Activated T-helper 1 cell treated with Interleukin-2 at 50 U/mL for 16 hours (primary cell): ENCODE measurements at places on chromosomes 3 and 15.

DNA sequence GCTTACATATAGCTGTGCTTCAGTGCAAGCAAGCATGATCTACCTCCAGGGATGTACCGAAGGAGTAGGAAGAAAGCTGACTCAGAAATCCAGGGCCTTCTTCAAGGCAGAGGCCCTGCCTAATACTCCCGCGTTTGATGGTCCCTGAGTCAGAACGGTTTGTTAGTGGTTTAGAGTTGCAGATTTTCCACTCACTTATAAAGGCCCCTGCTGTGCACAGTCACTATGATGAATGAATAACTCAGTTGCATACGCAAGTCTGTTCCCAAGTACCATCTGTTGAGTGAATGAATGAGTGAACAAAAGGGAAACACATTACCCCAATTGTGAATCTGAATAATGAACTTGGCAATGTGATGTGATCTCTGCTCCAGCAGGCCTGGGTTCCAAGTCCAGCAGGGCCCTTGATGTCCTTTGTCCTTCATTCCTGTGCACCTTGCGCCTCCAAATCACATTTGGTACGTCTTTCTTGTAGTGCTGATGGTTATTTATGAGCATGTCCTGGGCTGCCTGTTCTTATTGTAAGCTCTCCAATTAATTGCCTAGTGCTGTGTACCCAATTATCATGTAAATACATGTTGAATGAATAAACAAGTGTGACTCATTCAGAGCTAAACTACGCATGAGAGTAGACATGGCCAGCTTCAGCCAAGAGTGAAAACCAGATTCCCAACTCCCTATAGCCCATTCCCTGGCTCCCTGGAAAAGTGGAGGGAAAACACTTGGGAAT lies 85.3 kb upstream of the LIMD1 start:
- DNase-seq: no peak

DNA sequence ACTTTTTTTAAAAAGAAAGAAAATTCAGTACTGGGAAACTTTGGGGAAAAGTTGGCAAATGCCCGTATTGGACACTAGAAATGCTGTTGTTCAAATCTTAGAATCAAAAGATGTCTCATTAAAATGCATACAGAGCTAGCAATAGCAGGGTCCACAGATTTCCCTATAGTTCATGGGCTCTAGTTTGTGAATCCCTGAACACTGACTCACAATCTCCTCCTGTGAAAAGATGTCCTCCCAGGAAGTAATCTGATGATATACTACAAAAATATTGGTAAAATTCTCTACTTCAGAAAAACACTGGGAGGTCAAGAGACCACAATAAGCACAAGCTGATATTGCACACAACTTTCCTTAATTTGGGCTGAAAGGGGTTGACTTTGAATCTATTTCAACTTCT lies 568.4 kb upstream of the ZNF385D start:
- DNase-seq: no peak

GRCh38 chr3:146781059-146781458 lies 175.9 kb upstream of the PLSCR5 start:
- no peak for DNase-seq

- DNase-seq: no peak
These were observed 196.8 kb upstream of the MBNL1 start for GRCh38 chr3:152071924-152072323.

GRCh38 chr3:194537732-194538247 lies 51.0 kb upstream of the ATP13A3 start:
- no peak for DNase-seq

DNA sequence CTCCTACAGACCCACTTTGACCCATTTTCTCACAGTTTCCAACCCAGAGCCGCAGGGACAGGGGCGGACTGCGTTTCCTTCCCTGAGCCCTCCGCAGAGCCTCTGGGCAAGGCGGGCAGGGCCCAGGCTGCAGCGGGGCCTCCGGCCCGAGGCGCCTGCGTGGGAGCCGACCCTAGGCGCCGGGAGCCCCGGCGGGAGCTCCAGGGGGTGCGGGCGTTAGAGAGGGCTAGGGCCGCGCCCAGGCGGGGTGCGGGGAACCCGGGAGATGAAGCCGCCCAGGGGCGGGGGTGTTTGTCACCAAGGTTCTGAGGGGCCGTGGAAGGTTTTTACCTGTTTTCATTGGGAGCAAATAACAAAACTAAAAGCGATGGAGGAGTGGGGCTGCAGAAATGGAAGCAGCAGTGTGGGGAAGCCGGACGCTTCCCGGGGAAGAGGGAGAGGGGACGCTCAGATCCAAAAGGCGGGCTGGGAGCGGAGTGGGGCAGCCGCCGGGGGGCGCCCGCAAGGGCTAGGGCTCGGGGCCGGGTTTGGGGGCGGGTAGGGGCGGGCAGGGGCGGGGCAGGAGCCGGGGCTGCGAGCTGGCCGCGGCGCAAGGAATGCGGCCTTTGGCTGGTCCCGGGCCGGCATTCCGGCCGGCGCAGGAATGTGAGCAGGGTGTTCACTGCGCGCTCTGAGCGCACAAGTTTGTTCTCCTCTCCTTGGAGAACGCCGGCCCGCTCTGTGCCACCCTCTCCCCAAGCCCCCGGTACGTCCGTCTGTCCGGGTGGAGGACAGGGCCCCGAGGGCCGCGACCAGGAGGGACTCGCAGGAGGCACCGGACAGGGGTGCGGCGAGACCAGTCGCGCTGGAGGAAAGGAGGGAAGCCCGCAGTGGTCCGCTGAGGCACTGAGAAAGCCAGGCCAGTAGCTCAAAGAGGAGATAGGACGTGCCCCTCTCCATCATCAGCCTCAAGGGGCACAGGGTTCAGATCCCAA lies 61.1 kb downstream of the AMOTL2 start:
- no peak for DNase-seq

DNA sequence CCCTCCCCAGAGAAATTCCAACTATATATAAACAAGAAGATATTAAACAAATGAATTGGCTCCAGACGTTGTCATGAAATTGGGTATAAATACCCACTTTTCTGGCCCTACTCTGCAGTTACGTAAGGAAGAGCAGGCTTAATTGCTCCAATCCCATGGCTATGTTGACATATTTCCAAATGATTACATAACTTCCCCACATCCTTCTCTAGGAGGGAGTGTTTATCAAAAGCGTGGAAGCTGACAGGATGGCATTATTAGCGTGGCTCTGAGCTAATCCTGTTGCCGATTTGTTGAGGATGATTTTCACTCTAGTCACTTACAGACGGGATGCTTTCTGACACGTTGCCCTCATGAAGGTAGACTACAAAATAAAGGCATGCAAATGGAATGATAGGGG lies 347.5 kb upstream of the TMCO5A start:
- DNase-seq: no peak

GRCh38 chr3:134690226-134690625 lies 39.4 kb upstream of the KY start:
- DNase-seq: no peak

DNA sequence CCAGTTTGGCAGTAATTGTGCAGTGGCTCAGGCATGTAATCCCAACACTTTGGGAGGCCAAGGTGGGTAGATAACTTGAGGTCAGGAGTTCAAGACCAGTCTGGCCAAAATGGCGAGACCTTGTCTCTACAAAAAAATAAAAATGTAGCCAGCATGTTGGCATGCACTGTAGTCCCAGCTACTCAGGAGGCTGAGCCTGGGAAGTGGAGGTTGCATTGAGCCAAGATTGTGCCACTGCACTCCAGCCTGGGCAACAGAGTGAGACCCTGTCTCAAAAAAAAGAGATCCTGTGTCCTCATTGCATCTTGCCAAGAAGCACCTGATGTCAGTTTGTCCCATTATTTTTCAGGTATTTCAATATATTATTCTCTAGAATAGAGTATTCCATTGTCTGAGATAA lies 61.8 kb downstream of the CRTC3 start:
- DNase-seq: no peak

DNA sequence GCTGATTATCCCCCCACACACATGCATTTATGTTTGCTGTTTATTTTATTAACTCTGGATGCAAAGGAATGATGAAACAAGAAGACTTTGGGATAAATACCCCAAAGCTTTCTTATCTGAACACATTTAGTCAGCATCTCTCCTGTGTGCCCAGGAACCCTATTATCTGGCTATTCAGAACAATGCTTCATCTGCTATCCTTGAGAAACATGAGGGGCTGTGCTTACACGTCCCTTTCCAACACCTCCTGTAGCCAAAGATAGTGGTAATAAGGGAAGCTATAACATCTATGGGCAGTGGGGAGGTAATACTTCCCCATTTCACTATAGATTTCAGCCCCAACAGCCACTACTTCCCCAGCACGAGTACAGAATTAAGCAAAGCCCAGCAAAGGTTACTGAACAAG lies 94.7 kb downstream of the SSR3 start:
- no peak for DNase-seq

DNA sequence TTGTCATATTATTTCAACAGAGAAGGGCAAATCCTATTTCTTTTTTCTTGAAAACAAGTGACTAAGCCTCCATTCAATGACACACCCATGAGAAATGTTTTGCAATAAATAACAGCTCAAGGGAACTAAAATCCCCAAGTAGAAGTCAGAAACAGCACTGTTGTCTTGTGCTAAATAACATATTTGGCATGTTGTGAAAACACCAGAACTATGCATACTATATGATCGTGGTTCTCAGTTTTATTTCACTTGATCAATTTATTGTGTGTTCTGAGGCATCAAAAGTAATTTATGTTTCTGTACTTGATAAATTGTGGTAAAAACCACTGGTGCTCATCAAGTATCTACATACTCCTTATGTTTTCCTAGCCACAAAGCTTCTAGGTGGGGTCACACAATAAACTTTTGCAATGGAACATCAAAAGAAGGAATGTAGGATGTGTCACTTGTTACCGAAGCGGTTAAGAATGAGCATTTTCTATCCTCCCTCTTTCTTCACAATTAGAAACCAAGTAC lies 691.7 kb upstream of the CBLB start:
- no peak for DNase-seq

DNA sequence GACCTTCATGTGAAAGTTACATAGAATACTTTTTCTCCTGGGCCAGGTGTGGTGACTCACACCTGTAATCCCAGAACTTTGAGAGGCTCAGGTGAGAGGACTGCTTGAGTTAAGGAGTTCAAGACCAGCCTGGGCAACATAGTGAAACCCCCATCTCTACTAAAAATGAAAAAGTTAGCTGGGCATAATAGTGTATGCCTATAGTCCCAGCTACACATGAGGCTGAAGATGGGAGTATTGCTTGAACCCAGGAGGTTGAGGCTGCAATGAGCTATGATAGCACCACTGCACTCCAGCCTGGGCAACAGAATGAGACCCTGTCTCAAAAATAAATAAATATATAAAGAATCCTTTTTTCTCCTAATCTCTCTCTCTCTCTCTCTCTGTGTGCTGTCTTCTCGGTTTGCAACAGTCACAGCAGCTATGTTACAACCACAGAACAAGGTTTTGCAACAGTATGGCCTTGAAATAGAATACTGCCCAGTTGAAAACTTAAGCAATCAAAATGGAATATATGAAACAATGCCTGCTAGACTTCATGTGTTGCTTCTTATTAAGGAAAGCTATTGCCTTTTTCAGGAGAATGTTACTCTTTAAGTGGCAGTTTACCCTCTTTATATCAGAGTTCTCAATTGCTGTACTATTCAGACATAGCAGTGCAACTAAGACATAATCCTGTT lies 12.3 kb upstream of the DENND4A start:
- DNase-seq: no peak

- no peak for DNase-seq
These were observed 14.4 kb upstream of the GOLGA8J start for GRCh38 chr15:30068326-30068725.
